ENCODE measurements at places on chromosomes 4 and X.

DNA sequence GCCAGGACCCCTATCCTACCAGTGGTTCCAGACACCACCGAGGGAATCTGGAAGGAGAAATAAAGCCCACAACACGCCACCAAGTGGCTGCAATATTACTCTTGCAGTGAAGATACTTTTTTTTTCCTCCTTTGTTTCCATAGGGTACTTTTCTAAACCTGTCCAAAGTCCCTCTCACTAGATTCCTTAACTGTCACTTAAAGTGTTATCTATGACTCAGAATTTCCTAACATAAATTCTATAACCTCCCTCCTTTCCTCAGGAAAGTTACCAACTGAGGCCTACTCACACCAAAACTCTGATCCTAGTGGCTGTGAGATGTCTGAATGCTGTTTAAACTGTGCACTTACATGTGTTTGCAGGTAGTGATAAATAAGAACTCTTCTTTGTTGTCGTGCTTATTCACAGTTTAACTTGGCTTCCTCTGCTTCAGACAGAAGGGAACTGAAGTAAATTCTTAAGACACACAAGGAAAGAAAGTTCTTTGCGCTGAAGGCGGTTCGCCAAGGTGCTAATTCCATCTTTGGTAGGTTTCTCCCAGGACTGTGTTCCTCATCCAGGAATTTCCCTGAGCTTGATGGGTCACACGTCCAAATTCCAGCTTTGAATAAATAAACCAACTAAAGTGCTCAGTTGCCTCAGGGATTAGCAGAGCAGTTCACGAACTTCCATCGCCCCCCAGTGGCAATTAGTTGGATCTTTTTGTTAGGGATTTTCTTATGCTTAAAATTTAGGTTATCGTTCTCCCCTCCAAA, 10.7 kb upstream of the HCCS start:
- DNase-seq = no peak

GRCh38 chr4:184388106-184388505, 86.2 kb downstream of the IRF2 start:
- no peak for DNase-seq

GRCh38 chr4:154478128-154478527, 13.5 kb downstream of the DCHS2 start:
- no peak for DNase-seq

- DNase-seq = no peak
Measured at GRCh38 chrX:71214604-71215337, 8.3 kb upstream of the GJB1 start.

GRCh38 chrX:97682991-97683840, 799.5 kb downstream of the RPA4 start:
- no peak for DNase-seq

DNA sequence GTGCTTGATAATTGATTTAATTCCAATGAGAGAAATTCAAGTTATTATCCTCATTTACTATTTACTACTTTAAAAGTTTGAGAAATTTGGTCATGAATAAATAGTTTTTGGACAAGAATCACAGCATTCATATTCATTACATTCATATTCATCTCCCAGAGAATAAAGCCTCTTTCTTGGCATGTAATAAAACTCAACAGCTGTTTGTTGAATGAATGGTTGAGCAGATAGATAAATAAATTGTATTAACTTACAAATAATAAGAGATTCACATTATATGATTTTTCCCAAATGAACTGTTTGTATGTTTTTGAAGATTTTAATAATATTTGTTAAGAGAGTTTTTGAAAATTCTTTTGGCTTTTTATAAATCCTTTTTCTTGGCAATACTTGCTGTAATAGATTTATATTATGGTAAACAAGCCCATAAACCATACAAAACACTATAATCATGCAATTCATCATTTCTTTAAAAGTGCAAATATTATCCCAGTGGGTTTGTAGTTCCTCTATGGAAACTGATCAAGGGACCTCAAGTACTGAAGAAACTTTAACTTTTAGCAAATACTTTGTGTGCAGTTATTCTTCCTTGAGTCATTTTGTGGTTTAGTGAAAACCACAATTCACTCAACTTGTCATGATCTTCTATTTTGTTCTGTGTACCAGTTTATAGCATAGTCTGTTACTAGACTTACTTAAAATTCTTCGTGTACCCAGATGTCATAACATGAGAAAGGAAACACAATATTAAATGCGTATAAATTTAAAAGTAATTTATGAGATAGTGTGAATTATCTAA, 371.8 kb downstream of the ADGRL3 start:
- no peak for DNase-seq

- DNase-seq = no peak
Measured at GRCh38 chrX:51894697-51895336, 1.4 kb downstream of the MAGED1 start.

DNA sequence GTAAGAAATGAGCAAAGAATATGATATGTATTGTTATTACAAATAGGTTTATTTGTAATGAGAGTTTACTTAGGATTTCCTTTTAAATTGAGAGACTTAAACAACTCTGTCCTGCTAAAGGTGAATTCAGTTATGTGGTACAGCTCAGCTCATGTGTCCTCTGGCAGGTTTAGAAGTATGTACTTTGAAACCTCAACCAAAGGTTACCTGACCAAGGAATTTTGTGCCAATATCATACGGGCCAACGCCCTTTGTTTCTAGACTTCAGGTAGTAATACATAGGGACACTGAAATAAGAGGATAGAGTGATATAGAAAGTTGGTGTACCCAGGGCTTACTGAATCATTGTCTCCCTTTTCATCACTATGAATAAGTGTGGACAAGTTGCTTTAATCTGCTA, 25.7 kb downstream of the SLAIN2 start:
- DNase-seq = no peak

DNA sequence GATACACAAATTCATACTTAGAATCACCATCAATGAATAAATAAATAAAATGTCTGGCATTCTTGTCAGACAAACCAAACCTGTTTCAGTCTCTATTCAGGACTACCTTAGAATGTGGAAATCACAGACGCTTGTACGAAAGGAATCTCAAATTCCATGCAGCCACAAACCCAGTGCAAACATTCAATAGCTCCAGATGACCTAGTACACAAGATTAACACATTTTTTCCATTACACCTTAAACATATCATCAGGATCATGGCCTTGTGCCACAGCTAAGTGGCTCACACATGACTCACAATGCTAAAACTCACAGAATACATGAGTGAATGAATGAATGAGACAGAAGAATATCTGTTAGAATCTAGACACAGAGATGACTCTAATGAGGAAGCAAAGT, 134.2 kb downstream of the PWWP3B start:
- DNase-seq = no peak

GRCh38 chrX:7263961-7264360, 116.0 kb upstream of the PUDP start:
- DNase-seq = peak; percentile 7

GRCh38 chrX:45164021-45164621, 36.6 kb downstream of the DIPK2B start:
- DNase-seq = no peak

DNA sequence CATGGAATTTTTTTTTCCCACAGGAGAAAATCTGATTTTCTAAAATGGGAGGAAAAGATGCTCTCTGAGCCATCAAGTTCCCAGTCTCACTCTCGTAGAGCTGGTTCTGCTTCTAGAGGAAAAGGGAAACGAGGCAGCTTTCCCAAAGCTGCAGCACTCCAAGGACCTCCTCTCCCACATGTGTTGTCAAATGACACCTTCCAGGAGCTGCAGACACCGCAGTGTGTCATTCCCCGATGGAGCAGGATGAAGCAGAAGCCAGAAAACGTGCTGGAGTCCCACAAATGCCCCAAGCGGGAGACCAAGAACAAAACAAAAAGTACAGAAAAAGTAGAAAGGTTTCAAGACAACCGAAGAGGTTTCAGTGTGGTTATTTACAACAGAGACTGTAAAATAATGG, 348.1 kb downstream of the ARHGAP10 start:
- DNase-seq = no peak

GRCh38 chrX:110920991-110921390, 125.4 kb upstream of the CHRDL1 start:
- DNase-seq = no peak

DNA sequence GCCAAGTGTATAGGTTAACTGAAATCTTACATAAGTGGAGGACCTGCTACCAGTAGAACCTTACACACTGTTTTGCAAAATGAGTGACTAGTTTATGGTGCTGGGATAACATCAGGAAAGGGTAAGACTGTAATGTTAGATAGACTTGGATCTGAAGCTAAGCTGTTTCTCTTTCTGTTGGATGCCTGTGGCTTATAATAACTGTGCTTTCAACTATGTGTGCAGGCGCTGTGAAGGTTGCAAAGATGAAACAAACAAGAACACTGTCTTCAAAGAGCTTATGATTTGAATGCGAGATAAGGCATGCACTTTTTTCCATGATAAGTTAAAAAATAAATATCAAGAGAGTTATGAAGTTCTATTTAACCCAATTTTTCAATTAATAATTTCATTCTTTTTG, 34.5 kb upstream of the LCORL start:
- no peak for DNase-seq

GRCh38 chr4:140316799-140317198, 56.6 kb upstream of the SCOC start:
- DNase-seq = no peak

DNA sequence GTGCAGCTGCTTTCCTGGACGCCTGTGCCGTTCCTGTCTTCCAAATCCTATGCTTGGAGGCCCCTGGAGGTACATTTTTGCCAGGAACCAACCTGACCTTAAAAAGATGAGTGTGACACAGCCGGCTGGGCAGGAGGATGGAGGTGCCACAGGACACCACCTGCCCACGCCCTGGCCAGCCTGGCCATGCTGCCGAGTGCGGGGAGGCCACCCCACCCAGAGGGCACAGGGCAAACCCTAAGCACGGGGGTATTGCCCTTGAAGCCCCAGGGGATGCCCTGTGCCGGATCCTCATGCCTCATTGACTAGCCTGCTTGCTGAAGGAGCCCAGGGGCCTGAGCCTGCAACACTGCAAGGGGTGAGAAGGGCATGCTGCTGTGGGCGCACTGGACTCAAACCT, 20.1 kb downstream of the FGFR3 start:
- peak; percentile 0 for DNase-seq

GRCh38 chr4:1105662-1106061, 7.7 kb downstream of the RNF212 start:
- no peak for DNase-seq

- no peak for DNase-seq
Measured at GRCh38 chr4:9946170-9946569, 75.1 kb downstream of the SLC2A9 start.

GRCh38 chr4:85818700-85819099, 343.8 kb downstream of the ARHGAP24 start:
- DNase-seq = peak; percentile 6

GRCh38 chrX:40016749-40017148, 81.0 kb downstream of the BCOR start:
- DNase-seq = no peak

GRCh38 chr4:80173401-80173800, 23.9 kb upstream of the PRDM8 start:
- peak; percentile 37 for DNase-seq

DNA sequence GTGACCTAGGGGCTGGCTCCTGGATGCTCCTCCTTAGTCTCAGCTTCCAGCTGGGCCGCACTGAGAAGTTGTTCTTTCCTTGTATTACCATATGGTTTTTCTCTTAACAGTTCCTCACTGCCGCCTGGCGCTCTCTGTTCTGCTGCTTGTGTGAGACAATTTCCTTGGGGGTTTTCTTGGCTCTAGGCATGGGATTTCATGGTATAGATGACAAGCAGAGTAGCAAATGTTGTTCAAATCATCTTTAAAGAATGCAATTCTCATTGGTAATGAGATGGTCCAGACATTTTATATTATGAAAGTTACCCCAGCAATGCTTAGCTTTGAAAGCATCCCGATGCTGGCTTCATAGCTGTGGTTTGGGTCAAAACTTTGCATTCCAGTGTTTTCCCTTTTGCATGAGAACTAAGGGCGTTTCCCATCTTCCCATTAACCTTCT, 37.6 kb downstream of the SEPTIN11 start:
- DNase-seq = no peak

All from suppressor macrophage (primary cell).